ENCODE measurements at places on chromosomes 16 and 17.

- no peak for DNase-seq
Measured at GRCh38 chr17:64135000-64135399, 5.1 kb upstream of the ERN1 start.

DNA sequence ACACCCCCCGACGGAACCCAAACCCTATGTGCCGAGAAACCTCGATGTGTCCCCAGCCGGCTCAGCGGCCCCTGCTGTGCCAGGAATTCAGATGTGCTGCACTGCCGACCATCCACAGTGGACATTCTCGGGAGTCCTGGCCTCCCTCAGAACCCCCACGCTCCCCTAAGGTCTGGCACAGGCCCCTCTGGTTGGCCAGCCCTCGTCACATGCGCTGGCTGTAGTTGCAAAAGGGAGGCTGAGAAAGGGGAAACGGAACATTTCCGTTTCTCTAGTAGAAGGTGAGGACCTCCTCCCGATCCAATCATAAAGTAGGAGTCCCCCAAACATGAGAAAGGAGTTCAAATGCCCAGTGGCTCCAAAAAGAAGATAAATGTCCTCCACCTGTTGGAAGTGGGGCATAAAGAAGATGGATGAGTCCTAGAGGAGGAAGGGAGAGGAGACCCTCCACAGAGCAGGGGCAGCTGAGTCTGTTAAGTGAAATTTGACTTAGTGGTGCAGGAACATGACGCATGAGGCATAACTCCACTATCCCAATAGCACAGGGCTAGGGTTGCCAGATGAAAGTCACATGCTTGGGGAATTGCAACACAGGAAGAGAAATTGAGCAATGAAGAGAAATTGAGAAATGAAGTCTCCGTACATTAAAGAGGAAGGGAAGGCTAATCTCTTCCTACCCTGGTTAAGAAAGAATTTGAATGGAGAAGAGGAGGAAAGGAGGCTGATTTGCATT is 49.3 kb upstream of the WSB1 start:
- no peak for DNase-seq

DNA sequence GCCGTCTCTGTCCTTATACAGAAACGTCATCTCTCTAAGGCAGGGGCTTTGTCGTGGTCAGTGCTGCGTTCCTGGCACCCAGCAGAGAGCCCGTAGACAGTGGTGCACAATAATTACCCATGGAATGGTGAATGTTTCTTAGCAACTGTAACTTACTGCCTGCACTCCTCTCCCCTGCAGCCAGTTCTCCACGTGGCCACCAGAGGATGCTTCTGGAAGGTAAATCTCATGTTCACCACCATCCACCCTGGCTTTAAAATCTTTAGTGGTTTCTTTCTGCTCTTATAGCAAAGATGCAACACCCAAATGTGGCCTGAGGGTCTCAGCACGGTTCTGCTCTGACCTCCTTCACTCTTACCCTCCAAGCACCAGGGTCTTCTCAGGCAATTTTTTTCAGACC is 150.8 kb downstream of the GRIN2A start:
- no peak for DNase-seq

DNA sequence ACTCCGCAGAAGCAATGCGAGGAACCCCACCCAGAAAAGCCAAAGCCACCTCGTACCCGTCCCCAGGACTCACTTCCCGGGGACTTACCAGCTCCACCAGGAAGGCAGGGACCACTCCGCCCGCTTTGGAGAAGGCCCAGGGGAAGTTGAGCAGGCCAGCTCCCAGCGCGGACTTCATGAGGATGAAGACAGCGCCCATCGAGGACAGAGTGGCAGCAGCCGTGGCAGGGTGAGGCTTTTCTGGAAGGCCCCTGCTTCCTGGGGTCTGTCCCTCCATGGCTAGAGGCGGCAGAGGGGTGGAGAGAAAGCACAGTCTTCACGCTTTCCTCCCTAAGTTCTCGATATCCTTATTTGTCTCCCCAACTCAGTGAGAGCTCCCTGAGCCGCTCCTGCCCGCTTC is 714 bp downstream of the SLC38A8 start:
- DNase-seq = no peak

- no peak for DNase-seq
Measured at GRCh38 chr17:44792276-44792675, 33.5 kb downstream of the ADAM11 start.

DNA sequence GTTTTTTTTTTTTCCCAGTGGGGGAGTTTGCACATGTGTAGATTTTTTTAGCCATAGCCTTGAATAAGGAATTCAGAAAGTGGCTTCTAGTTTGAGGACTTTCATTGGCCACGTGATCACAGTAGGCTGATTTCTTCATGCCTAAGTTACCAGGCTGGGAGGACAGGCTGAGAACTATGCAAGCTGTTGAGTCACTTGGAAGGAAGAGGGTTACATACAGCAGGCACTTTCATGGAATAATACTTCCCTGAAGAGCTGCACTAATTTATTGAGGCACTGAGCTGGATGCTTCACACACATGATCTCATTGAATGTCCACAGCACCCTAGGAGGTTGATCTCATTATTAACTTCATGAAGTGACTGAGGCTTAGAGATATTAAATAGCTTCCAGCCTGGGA is 22.8 kb downstream of the PRKCB start:
- DNase-seq = no peak

GRCh38 chr17:75827308-75828075 is 16.7 kb downstream of the UNC13D start:
- peak; percentile 50 for DNase-seq

DNA sequence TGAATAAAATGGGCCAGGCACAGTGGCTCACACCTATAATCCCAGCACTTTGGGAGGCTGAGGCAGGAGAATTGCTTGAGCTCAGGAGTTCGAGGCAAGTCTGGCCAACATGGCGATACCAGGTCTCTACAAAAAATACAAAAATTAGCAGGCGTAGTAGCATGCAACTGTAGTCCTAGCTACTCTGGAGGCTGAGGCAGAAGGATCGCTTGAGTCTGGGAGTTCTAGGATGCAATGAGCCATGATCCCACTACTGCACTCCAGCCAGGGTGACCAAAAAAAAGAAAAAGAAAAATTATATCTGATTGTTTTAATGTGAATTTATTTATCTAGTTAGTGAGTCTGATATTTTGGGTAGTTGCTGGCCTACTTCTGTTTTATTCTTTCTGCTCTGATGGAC is 7.0 kb downstream of the IL34 start:
- DNase-seq = no peak

DNA sequence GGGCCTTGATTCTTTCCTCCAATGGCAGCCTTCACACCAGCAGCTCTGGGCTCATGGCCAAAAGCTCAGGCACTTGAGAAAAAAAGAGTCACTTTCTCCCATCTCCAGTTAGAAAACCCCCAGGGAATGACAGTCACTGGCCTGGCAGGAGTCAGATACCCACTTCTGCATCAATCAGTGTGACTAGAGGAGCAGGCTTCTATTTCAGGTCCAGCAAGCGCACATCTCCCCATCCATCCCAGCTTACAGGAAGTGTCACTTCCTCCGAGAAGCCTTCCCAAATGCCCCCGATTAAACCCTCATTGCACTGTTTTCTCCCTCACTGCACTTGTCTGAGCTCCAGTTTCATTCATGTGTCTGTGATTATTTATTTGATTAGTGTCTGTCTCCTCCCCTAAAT is 30.4 kb upstream of the CCL1 start:
- no peak for DNase-seq

DNA sequence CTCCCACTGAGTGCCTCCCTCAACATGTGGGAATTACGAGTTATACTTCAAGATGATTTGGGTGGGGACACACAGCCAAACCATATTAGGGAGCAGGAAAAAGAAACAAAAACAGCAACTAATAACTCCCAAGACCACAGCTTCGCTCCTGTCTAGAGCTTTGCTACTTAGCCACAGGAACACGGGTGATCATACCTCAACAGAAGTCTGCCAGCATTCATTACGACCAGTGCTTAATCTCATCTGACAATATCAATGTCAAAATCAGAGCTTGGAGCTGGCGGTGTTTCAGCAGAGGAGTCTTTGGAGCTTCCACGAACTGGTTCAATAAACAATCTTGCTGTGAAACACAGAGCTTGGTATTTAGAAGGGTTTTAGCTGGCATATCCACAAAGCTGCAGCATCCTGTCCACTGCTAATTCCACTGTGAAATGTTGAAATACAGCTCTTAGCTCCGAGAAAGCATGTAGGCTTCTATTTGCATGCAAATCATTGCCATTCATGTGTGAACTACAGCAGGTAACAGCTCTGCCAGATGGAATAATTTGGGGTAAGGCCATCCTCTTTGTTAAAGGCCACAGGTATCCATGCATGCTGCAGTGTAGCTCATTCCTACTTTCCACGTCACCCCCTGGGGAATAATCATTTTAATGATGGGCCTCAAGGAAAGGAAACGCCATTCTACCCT is 128.4 kb upstream of the GOT2 start:
- no peak for DNase-seq

DNA sequence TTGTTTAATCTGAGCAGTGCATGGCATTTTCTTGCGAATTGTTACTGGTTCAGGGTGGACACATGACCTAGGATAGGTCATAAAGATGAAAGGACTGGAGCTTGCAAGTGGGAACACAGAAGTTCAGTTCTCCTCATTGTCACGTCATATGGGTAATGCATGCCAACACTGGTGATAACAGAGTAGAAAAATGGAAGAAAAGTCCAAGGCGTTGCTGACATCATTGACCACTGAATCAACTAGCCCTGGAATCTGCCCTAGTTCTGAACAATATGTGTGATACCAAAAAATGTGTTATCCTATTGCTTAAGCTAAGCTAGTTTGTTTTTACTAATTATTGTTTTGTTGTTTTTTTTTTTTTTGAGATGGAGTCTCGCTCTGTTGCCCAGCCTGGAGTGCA is 234.2 kb upstream of the MAF start:
- DNase-seq = no peak

GRCh38 chr16:31487720-31488467 is 5.0 kb downstream of the SLC5A2 start:
- DNase-seq = peak; percentile 73

GRCh38 chr17:34764716-34765115 is 185.3 kb downstream of the TMEM132E start:
- DNase-seq = no peak

- no peak for DNase-seq
Measured at GRCh38 chr17:15348021-15348420, 6.6 kb upstream of the TEKT3 start.

DNA sequence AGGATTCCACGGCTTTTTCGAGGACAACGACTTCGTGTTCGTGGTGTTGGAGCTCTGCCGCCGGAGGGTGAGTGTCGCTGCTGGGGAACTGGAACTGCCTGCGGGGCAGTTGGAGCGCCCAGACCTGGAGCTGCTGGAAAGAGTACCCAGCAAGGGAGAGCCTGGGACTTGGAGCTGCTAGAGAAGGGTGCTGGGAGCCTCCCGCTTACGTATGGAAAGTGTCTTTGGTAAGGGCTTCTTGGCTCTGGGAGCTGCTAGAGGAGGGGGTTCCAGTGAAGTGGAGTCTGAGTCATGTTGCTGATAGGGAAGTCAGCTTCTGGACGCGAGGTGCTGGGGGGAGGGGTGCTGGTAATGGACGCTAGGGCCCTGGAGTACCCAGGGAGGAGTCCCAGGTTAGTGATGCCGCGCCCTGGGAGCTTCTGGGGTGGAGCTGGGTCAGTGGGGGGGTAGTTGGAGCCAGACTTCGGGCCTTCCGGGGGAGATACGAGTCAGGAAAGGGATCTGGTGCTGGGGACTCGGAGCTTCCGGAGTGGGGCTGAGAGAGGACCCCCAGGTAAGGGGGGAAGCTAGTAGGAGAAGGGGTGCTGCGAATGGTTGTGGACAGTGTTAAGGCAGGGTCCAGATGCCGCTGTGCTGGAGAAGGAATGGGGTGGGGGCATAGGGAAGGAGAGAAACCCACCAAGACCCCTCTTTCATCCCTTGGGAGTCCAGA is 741 bp downstream of the PLK1 start:
- no peak for DNase-seq

GRCh38 chr17:14044702-14045101 is 24.6 kb upstream of the COX10 start:
- DNase-seq = no peak

- DNase-seq = no peak
Measured at GRCh38 chr16:85519540-85520231, 93.4 kb upstream of the GSE1 start.

GRCh38 chr17:56754523-56755208 is 79.1 kb downstream of the C17orf67 start:
- no peak for DNase-seq

DNA sequence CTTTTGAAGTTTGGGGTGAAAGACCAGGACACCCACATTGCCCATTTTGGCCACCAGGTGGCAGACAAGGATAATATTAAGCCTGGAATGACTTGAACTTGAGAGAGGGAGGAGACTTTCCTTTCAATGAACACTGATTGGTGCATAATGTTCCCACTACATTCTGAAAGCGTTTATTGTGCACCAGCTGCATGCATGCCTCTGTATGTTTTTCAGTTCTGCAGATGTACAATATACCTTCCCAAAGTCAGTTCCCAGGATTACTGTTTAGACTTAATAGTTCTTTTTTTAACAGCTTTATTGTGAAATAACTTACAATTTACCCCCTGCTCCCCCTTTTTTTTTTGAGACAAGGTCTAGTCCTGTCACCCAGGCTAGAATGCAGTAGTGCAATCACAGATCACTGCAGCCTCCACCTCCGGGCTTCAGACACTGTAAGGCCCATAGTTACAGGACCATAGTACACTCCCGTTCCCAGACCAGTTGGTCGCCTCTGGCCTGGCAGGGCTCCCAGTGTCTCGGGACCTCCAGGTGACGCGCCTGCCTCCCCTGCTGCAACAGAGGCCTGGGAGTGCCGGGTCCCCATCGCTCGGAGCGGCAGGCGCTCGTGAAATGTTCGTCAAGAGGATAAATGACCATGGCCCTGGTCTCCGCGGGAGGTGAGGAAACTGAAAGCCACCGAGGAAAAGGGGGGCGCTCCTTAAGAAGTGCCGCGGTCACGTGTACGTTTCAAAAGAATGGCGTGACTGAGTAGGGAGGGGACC is 12.2 kb downstream of the CES2 start:
- peak; percentile 83 for DNase-seq

GRCh38 chr17:15501282-15501681 is 33.9 kb upstream of the CDRT4 start:
- no peak for DNase-seq

DNA sequence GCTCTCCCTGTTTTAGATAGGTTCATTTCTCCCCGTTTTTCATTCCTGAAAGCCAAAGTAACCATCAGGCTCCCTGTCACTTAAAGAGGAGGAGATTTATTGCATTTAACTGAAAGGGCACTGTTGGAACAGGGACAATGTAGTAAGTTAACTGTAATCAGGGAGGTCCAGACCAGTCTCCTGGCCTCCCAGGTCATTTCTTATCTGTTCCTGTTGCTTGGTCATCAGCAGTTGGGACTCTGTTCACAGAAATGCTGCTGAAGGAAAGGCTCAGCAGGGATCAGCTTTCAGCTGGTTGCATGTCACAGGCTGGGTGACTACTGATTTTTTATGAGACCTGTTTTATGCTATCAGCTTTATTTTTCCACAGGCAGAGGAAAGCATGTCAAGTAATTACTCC is 622.6 kb upstream of the GOT2 start:
- no peak for DNase-seq

DNA sequence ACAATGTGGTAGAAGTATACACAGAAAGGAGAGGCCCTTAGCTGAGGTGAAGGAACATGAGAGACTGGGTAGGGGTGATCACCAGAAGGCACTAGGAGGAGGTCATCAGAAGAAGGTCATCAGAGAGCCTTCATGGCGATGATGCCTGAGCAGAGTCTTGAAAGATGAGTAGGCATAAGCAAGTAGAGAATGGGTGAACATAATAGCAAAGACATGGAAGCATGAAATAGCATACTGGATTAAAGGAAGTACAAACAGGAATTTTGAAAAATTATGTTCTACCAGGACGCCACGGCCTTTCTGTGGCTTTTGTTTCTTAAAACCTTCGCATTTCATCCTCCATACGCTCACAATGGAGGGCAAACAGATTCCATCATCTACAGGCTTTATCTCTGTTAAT is 2.9 kb downstream of the IKZF3 start:
- no peak for DNase-seq

Measured in T-helper 9 cell (primary cell).